Stimulated activated CD8-positive, alpha-beta memory T cell treated with anti-CD3 and anti-CD28 coated beads, Interleukin-7, amount 100 ng/mL, for 24 hours (primary cell): ENCODE measurements at places on chromosomes 5 and 9.

GRCh38 chr5:63878788-63879187 lies 83.5 kb downstream of the HTR1A start:
- no peak for DNase-seq

DNA sequence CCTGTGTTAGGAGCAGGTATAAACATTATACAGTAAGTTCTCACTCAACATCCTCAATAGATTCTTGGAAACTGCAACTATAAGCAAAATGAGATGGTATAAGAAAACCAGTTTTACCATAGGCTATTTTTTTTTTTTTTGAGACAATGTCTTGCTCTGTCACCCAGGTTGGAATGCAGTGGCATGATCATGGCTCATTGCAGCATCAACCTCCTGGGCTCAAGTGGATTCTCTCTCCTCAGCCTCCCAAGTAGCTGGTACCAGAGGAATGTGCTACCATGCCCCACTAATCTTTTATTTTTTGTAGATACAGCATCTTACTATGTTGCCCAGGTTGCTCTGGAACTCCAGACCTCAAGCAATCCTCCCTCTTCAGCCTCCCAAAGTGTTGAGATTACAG lies 50.1 kb upstream of the ADRB2 start:
- DNase-seq: no peak

- DNase-seq: no peak
Observed at GRCh38 chr9:118563677-118564076, 805.6 kb downstream of the BRINP1 start.

- DNase-seq: no peak
Observed at GRCh38 chr5:178453224-178453623, 137.0 kb downstream of the COL23A1 start.

GRCh38 chr5:176901260-176902101 lies 2.3 kb upstream of the HK3 start:
- DNase-seq: no peak

DNA sequence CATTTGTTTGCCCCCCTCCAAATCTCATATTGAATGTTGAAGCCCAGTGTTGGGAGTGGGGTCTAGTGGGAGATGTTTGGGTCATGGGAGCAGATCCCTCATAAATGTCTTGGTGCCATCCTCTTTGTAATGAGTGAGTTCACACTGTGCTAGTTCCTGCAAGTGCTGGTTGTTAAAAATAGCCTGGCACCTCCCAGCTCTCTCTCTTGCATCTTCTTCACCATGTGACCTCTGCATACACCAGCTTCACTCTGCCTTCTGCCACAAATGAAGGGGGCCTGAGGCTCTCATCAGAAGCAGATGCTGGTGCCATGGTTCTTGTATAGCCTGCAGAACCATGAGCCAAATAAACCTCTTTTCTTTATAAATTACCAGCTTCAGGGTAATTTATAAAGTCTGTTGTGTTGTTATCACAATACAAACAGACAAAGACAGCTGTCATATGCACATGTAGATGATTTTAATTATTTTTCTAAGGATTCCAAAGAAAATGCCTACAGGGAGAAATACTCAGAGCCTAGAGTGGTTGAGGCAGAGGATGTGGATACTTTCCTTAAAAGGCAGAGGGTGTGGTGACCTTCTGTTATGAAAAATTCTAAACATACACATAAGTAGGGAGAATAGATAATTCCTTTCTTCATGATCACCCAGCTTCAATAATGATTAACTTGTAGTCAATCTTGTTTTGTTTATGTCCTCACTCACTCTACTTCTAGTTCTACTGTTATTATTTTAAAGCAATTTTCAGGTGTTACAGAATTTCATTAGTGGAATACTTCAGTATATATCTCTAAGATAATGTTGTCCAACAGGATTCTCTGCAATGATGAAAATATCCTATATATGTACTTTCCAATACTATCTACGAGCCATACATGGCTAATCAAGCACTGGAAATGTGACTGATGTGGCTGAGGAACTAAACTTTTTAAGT lies 75.1 kb upstream of the RANBP6 start:
- DNase-seq: no peak
